ENCODE measurements at places on chromosomes 2 and 18. TPM values are rescaled to one million over a fixed set of nuclear protein-coding genes. Genes with fewer than 3 reads are reported as not detected.

GRHL1 gene
- total RNA-seq, result 2.2 TPM

SP140 gene
- total RNA-seq, result not detected

LRRC30 gene
- total RNA-seq, result not detected

SIX3 gene
- not detected for total RNA-seq

MSH6 gene
- total RNA-seq, result 25.2 TPM

DSC2 gene
- 88.7 TPM for total RNA-seq

ITGAV gene
- 257 TPM for total RNA-seq

ARHGAP28 gene
- total RNA-seq, result 0.38 TPM

FEV gene
- total RNA-seq, result not detected

EMILIN1 gene
- total RNA-seq, result 1.5 TPM

SF3B1 gene
- total RNA-seq, result 132 TPM

IL36A gene
- not detected for total RNA-seq

AMER3 gene
- total RNA-seq, result not detected

ZNF521 gene
- 18.0 TPM for total RNA-seq

DCC gene
- not detected for total RNA-seq

SLC9A2 gene
- total RNA-seq, result 0.52 TPM

COL3A1 gene
- not detected for total RNA-seq

ENOSF1 gene
- 103 TPM for total RNA-seq

ERICH2 gene
- 1.7 TPM for total RNA-seq

OTOS gene
- total RNA-seq, result not detected

RGPD8 gene
- total RNA-seq, result 16.7 TPM

CCDC74B gene
- total RNA-seq, result 2.7 TPM

CCDC150 gene
- total RNA-seq, result 2.2 TPM

ELOA2 gene
- not detected for total RNA-seq

IL36B gene
- not detected for total RNA-seq

STPG4 gene
- 0.17 TPM for total RNA-seq

MC4R gene
- not detected for total RNA-seq

REEP1 gene
- total RNA-seq, result not detected

DYNAP gene
- total RNA-seq, result not detected
